Diencephalon (tissue), 1 donor: ENCODE measurements at places on chromosomes 3 and 15. TPM values are rescaled to one million over a fixed set of nuclear protein-coding genes. Genes with fewer than 3 reads are reported as not detected.

Gene TUSC7
- not detected for total RNA-seq

Gene C3orf85
- not detected for total RNA-seq

Gene GABRA5
- total RNA-seq = 103 TPM

Gene YEATS2
- 52.4 TPM for total RNA-seq

Gene ANKUB1
- 4.2 TPM for total RNA-seq

Gene THRB
- total RNA-seq = 11.1 TPM

Gene THAP10
- total RNA-seq = 6.0 TPM

Gene PPP1R14D
- total RNA-seq = not detected
